NCI-H2171 (cell line): ENCODE measurements at places on chromosomes 11 and 22.

- peak; percentile 62 for DNase-seq
These were observed 6.2 kb downstream of the MRGPRD start for GRCh38 chr11:68974421-68975194.

DNA sequence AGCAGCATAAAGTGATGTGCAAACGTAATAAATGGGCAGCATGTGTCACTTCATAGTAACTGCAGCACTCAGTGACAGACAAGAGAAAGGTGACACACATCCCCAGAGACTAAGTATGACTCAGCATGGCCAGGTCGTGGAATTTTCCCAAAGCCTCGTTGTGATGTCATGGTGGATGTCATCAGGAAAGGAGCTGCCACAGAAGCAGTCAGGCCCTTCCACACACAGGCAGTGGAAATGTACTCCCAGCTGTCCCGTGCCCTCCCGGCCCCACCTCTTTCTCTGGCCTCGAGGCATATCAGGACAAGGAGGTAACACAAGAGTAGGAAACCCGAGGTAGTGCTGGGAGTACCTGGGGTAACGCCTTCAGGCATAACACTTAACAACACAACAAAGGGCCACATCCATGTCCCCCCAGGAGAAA lies 8.1 kb downstream of the PC start:
- DNase-seq: peak; percentile 17

DNA sequence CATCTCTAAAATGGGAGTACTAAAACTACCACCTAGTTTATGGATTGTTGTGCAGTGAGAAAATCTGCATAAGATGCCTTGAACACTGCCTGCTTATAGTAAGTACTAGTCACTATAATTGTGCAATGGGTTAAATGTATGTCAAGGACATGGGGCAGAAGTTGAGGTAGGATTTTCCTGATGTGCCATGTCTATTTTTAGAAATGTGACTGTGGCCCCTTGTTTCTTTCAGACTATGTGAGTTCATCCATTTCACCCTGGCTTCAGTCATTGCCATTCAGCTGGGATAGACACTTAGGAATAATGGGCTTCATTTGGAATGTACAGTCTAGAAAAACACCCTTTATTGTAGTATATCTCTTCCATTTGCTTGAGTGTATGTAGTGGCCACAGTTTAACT lies 51.4 kb downstream of the BDNF start:
- no peak for DNase-seq

- DNase-seq: no peak
These were observed 981.0 kb upstream of the FAT3 start for GRCh38 chr11:91243630-91244029.

DNA sequence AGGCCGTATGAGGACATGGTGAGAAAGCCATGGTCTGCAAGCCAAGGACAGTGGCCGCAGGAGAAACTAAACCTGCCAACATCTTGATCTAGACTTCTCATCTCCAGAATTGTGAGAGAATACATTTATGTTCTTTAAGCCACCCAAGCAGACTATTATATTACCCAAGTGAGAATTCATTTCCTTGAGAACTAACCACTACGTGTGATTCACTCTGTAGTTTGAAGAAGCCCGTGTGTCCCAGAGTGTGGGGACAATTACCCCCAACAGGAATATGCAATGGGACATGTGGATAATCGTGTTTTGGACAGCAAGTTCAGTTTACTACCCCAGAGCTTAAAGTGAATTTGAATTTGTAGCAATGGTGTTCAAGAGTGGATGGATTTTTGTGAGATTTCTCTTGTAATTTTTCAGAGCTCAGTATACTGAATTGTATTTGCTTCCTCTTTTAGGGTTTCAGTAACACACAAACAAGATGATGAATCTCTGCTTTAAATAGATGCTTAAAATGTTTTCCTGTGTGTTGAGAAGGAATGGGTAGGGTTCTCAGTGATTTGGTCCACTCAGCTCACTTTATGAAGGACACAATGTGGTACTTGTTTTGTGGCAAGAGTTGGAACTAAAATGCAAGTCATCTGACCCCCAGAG lies 100.0 kb upstream of the ARHGAP20 start:
- no peak for DNase-seq

DNA sequence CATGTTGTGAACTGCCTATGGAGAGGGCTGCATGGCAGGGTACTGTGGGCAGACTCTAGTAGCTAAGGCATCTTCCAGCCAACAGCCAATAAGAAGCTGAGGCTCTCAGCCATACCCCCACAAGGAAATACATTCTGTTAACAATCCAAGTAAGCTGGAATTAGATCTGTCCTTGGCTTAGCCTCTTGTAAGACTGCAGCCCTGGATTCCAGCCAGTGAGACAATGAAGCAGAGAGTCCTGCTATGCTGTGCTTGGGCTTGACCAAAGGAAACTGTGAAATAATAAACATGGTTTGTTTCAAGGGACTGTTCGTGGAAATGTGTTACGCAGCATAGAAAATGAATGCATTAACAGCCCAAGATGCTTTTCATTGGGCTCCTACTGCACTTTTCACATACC lies 1097.4 kb upstream of the CCDC90B start:
- DNase-seq: no peak

DNA sequence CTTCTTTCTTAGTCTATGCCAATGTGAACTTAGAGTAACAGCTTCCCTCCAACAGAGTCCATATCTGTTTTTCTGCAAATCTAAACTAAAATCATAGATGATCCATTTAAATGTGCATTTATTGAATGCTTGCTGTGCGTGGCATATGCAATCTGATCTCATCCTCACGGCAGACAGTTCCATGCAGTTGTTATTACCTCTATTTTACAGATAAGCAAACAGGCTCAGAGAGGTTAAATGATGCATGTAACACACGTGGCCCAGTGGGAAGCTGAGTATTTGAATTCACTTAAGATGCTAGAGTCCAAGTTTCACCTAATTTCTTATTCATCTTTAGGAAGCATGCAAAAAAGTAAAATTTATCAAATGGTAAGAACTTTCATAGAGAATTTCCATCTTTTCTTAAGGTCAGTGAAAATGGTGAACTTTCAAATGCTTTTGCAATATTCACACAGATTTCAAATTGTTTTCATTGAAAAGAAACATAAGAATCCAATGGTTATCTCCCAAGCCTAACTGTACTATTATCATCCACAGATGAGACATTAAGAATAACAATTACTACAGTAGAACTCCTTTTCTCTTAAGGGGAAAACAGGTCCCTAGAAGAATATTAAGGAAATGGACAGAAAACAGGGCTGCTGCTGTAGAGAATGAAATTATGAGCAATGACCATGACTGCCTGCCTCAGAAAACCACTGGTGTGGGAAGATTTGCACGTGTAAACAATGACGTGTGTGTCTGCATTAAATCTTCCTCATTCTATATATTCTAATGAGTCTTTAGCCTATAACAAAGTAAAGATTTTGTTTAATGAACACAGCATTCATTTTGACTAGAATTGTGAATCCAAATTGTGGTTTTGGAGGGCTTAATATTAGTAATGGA lies 1171.3 kb downstream of the LRRC4C start:
- no peak for DNase-seq
